Muscle of back (tissue), 13 donors: ENCODE measurements at places on chromosomes 3 and 15.

DNA sequence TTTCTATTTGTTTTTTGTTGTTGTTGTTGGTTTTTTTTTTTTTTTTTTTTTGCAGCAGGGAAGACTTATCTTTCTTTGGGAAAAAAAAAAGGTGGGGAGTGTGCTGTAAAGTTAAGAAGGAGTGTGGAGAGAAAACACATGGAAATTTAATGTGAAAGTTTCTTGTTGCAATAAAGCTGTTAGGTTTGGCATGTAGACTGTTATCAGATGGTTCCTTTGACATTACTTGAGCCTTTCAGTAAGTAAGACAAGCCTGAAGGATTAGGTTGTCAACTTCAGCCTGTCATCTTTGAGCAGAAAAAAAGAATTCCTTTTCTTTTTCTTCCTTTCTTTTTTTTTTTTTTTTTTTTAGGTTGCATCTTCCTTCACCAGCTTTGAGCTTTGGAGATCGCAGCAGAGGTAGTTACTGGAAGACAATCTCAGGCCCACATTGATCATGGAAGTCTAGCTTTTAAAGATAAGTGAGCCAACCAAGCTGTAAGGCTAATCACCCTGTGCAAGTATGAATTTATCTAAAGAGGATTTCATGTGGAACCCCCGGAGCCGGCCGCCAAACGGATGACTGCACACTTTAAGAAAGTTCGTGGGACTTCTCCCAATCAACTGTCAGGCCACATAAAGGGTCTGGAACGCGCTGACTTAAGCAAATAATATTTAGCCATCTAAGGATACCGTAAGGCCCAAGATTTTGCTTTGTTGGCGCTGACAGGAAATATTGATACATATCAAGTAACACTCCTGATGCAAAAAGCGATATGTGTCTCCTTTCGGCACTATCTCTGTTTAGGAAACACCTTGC, 1040.1 kb upstream of the NR2F2 start:
- DNase-seq, result no peak

DNA sequence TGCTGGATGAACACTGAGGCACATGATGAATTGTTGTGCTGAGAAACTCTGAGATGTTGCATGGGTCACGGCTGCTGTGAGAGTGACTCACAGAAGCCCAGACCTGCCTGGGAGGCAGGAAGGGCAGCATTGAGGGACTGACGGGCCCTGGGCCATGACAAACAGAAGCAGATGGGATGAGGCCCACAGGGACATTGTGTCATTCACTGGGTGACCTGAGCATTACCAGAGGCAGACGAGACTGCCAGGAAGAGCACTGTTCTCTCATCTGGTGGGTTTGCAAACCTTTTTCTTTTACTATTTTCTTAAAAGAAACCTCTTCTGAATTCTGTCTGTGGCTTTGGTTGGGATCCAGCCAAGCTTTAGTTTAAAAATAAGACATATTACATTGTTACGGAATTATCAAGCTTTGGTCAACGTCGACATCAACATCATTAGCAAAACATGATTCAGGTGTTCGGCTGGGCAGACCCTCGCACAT, 67.8 kb downstream of the BDH1 start:
- DNase-seq, result no peak

- DNase-seq, result no peak
Observed at GRCh38 chr15:41804916-41805666, 22.8 kb upstream of the JMJD7 start.

- DNase-seq, result peak; percentile 85
Observed at GRCh38 chr3:52068055-52068571, 11.7 kb upstream of the DUSP7 start.

GRCh38 chr3:134035836-134036235, 6.1 kb upstream of the SLCO2A1 start:
- no peak for DNase-seq
